ENCODE measurements at places on chromosomes 4 and X.

DNA sequence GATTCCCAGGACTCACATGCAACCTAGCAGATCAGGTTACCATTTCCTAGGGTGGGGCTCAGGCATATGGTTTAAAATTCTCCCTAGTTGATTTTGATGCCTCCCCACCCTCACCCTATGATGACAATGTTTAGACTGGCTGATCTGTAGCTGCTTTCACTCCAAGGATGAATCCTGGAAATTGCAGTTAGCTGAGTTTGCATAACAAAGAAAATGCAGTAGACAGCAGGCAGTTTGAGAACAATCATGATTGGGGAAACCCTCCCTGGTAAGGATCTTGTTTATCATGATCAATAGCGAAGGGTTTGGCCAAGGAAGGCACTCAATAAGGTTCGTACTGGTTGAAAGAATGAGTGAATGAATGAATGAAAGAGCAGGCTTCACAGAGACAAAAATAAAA lies 2.1 kb downstream of the ZNF518B start:
- H3K36me3 ChIP-seq = peaks cover 30% of the 10 kb centered on the region
- H3K27me3 ChIP-seq = peaks cover 11% of the 10 kb centered on the region

DNA sequence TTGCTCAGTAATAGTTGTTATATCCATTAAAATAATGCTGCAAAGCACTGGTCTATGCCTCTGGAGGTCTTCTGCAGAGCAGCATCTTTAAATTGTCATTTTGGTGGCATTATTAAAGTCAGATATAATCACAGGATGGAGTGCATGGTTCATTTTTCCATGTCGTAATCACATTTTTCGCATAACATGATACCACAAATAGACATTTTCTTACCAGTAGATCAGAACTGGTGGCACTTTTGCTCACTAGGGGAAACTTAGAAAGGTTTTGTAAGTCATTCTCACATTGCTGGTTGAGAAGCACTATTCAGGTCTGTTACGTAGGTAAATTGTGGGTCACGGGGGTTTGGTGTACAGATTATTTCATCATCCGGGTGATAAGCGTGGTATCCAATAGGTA lies 484.5 kb upstream of the PRKX start:
- H3K36me3 ChIP-seq = no peaks in the 10 kb centered on the region
- H3K4me3 ChIP-seq = no peak overlapping the region
- H3K27ac ChIP-seq = no peak overlapping the region

- H3K4me3 ChIP-seq = no peak overlapping the region
- no peak for DNase-seq
- peaks cover 19% of the 10 kb centered on the region for H3K36me3 ChIP-seq
- no peaks in the 10 kb centered on the region for H3K27me3 ChIP-seq
- H3K4me1 ChIP-seq = peaks cover 36% of the 10 kb centered on the region
- H3K27ac ChIP-seq = no peak overlapping the region
Observed at GRCh38 chr4:102541697-102542096, 40.5 kb downstream of the NFKB1 start.

DNA sequence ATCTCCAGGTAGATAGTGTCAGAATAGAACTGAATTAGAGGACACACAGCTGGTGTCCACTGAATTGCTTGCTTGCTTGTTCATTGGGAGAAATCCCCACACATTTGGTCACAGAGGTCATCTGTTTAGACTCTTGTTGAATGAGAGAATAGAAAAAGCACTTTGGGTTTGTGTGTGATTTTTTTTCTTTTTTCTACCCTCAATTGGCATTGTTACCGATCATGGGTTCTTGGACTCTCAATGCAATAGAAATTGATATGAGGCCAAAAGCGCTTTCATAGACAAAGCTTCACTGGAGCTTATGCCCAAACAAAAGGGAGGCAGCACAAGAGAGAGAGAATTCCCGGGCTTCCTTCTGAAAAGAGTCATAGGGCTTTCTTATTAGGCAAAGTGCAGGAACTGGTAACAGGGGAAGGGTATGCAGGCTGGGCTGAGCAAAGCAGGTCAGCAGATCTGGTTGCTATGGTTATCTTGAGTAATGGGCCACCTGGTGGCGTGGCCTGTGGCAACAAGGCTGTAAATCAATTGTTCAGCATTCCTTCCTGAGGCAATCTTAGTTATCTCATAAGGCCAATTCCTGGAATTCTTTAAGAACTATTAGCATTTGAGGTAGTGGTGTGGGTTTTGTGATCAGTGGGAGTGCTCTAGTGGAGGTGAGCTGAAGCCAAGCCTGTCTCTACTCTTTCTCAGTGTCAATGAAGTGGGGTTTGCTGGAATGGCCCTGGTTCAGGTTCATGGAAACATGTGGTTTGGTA lies 5.3 kb upstream of the GPR82 start:
- peaks cover 12% of the 10 kb centered on the region for H3K36me3 ChIP-seq
- peaks cover 65% of the 10 kb centered on the region for H3K4me1 ChIP-seq
- no peaks in the 10 kb centered on the region for H3K27me3 ChIP-seq

GRCh38 chr4:152168987-152169616 lies 366.8 kb downstream of the FBXW7 start:
- no peaks in the 10 kb centered on the region for H3K36me3 ChIP-seq
- no peak overlapping the region for H3K27ac ChIP-seq
- H3K27me3 ChIP-seq = peaks cover 13% of the 10 kb centered on the region
- no peak for DNase-seq
- H3K4me3 ChIP-seq = no peak overlapping the region
- H3K4me1 ChIP-seq = no peaks in the 10 kb centered on the region

DNA sequence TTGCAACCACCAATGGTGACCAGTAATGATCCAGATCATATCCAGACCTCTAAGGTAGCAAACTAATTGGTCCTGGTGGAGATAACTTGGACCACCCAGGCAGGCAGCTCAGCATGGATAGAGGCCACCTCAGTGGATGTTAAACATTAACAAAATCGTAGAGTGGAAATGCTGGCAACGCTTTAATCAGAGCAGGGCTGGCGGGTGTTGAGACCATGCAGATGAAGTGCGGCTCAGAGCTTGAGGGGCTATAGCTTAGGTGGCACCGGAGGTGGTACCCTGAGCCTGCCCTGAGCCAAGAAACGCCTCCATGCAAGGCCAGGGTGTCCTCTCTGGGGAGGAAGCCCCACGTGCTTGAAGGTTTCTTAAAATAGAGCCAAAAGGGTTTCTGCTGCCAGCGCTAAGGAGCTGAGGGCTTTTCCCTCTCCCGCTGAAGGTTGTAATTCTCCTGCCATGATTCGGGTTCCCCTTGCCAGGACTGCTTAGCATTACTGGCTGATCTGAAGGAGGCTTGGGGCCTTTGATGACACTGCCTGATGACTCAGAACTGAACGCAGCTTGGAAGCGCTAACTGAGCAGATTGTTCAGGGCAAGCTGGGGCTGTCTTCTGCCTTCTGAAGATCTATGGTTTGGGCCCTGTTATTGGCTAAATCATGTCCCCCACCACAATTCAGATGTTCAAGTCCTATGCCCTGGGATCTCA lies 177.8 kb upstream of the ATP6AP2 start:
- no peaks in the 10 kb centered on the region for H3K4me1 ChIP-seq
- no peak for DNase-seq

- H3K4me3 ChIP-seq = no peak overlapping the region
- H3K27me3 ChIP-seq = peaks cover 28% of the 10 kb centered on the region
- no peak overlapping the region for H3K27ac ChIP-seq
- DNase-seq = no peak
- H3K36me3 ChIP-seq = no peaks in the 10 kb centered on the region
Observed at GRCh38 chr4:122707497-122707896, 25.0 kb upstream of the BBS12 start.

DNA sequence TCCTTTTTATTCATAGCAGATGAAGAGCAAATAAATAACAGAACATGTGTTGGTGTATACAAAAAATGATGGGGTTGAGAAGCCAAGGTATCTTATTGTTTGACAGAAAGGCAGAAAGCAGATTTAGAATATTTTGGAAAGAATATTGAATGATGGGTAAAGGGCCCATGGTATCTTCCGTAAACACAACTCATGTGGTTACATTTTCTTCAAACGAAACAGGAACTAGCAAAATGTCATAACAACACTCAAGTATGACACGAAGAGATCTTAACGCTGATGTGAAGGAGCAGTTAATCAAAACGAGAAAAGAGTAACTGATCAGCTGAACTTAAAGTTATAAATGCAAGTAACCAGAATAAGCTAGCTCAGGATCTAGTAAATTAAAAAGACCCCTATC lies 195.7 kb upstream of the GK2 start:
- peak; percentile 35 for DNase-seq
- H3K4me1 ChIP-seq = peaks cover 51% of the 10 kb centered on the region
- H3K4me3 ChIP-seq = peak overlapping the region; percentile 31
- H3K36me3 ChIP-seq = peaks cover 26% of the 10 kb centered on the region
- H3K27ac ChIP-seq = peak overlapping the region; percentile 93

DNA sequence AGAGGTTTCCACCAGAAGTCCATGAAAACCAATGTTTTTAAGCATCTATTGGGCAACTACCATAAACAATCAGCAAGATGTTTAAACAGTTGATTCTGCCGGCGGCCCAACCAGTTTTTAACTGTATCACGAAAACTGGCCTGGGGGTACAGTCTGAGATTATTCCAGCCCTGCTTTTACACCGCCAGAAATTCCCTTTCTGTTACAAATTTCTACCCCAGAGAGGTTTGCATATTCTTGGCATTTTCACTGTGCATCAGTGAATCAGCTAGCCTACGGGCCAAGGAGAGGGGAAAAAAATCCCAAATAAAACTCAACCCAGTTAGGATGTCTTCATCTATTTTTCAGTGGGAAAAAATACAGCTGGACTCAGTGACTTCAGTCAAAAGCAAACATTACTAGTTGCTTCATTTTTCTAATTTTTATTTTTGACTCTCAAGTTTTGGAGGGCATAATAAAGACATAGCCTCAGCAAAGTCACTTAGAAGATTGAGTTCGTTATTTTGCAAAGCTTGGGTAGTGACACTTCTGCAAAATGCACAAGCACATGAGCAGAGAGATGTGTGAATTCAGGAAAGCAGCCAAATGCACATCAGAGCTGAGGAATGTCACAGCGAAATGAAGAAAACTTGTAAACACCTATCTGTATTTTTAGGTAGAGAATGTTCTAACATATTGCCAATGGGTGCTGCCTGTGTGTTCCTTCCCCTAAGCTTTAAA lies 167.8 kb upstream of the GK2 start:
- H3K36me3 ChIP-seq = no peaks in the 10 kb centered on the region
- no peak overlapping the region for H3K27ac ChIP-seq
- no peak overlapping the region for H3K4me3 ChIP-seq
- no peaks in the 10 kb centered on the region for H3K27me3 ChIP-seq

- H3K27ac ChIP-seq = no peak overlapping the region
- no peak for DNase-seq
- no peak overlapping the region for H3K4me3 ChIP-seq
- H3K4me1 ChIP-seq = peaks cover 35% of the 10 kb centered on the region
Observed at GRCh38 chr4:24564488-24564887, 19.9 kb downstream of the DHX15 start.

DNA sequence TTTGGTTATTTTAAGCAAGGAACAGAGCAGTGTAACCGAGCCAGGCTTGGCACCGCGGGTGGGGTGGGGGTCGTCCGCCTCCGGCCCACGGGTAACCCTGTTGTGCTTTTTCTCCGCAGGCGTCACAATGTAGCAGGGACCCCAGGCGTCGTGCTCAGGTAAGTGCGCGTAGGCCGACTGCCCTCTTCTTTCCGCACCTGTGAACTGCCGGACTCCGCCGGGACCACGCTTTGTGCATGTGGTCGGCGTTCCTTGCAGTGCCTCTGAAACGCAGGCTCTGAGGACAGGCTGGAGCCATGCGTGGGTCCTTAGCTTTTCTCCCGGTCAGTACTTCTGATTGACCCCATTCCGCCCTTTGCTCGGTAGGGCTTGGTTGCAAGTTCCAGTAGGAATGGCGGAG lies 24.9 kb downstream of the PCGF3 start:
- peaks cover 17% of the 10 kb centered on the region for H3K4me1 ChIP-seq
- no peak for DNase-seq
- no peaks in the 10 kb centered on the region for H3K27me3 ChIP-seq
- H3K4me3 ChIP-seq = no peak overlapping the region
- peaks cover 6% of the 10 kb centered on the region for H3K36me3 ChIP-seq

DNA sequence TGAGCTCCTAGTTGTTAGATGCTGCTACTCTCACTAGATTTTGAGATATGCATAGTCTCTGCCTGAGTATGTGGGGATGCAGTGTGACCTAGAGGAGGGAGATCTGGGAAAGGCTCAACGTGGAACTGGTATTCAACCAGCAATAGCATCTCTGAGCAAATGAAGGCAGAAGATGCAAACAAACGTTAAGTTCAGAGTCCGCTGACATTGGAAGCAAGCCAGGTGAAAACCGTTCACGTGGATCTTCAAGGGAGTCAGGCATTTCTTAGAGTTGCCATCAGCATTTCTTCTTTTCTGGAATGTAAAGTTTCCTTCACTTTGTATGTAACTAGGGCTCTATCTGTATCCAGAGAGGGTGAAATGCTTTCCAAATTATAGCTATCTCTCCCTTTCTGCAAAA lies 59.9 kb downstream of the C4orf51 start:
- no peak overlapping the region for H3K4me3 ChIP-seq
- no peak for DNase-seq
- no peak overlapping the region for H3K27ac ChIP-seq
- no peaks in the 10 kb centered on the region for H3K36me3 ChIP-seq
- no peaks in the 10 kb centered on the region for H3K4me1 ChIP-seq
- H3K27me3 ChIP-seq = peaks cover 6% of the 10 kb centered on the region

DNA sequence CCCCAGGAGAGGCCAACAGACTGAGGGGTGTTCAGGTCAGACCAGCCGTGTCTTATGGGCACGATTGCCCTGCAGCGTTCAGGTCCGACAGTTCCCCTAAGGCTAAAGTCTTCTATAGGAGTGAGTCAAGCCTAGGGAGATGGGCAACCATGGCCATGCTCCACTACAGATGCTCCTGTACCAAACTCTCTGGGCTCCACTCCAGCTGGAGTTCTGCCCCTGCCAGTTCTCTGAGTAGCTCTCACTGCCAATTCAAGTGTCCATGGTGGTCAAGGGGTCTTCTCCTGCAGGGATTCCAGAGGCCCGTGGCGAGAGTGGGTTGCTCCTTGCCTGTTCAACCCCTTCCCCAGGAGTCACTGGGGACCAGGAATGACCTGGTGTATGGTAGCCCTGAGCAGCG lies 38.2 kb downstream of the BEX3 start:
- no peak overlapping the region for H3K4me3 ChIP-seq
- H3K27ac ChIP-seq = no peak overlapping the region
- DNase-seq = no peak
- H3K27me3 ChIP-seq = no peaks in the 10 kb centered on the region
- no peaks in the 10 kb centered on the region for H3K36me3 ChIP-seq
- H3K4me1 ChIP-seq = no peaks in the 10 kb centered on the region

GRCh38 chr4:185411849-185412248 lies 13.9 kb downstream of the UFSP2 start:
- no peak overlapping the region for H3K27ac ChIP-seq
- no peaks in the 10 kb centered on the region for H3K27me3 ChIP-seq
- H3K4me1 ChIP-seq = no peaks in the 10 kb centered on the region
- peaks cover 9% of the 10 kb centered on the region for H3K36me3 ChIP-seq
- DNase-seq = no peak
- no peak overlapping the region for H3K4me3 ChIP-seq

DNA sequence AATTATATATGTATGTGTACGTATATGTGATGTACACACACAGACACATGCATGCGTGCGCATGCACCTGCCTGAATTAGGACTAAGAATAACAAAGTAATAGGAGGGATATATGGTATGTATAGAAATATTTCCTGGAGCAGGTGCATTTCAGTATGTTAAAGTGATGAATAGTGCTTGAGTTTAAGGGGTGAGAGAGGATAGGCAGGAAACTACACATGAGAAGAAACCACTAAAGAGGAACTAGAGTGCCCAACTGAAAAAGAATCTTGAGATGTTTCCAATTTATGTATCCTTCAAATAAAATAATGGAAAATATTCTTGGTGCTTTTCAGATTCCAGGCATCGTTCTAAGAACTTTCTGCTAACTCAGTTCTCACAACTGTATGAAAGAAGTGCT lies 52.6 kb upstream of the UNC5C start:
- no peaks in the 10 kb centered on the region for H3K27me3 ChIP-seq
- no peaks in the 10 kb centered on the region for H3K4me1 ChIP-seq
